Midbrain (tissue), 1 donor: ENCODE measurements at places on chromosomes 5 and 9.

GRCh38 chr5:67639313-67639712, 442.7 kb upstream of the CD180 start:
- no peak for DNase-seq

GRCh38 chr5:126189862-126190261, 233.3 kb upstream of the GRAMD2B start:
- no peak for DNase-seq

DNA sequence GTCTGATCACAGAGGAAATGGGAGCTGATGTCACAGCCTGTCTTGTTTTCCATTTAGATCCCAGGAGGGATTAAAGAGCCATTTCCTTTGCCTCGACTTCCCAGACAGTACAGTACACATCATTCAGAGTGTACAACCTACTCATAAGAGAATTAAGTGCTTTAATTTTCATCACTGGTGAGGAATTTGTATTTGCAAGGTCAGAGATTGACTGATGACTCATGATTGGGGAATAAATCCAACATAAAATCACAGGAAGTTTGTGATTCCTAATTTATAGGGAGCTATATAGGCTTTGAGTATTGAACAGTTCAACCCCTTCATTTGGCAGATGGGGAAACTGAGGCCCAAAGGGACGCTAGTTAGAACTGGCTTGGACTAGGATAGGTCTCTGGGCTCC, 4.1 kb upstream of the TOMM5 start:
- no peak for DNase-seq

- DNase-seq: no peak
Observed at GRCh38 chr5:67401172-67401571, 204.6 kb upstream of the CD180 start.

DNA sequence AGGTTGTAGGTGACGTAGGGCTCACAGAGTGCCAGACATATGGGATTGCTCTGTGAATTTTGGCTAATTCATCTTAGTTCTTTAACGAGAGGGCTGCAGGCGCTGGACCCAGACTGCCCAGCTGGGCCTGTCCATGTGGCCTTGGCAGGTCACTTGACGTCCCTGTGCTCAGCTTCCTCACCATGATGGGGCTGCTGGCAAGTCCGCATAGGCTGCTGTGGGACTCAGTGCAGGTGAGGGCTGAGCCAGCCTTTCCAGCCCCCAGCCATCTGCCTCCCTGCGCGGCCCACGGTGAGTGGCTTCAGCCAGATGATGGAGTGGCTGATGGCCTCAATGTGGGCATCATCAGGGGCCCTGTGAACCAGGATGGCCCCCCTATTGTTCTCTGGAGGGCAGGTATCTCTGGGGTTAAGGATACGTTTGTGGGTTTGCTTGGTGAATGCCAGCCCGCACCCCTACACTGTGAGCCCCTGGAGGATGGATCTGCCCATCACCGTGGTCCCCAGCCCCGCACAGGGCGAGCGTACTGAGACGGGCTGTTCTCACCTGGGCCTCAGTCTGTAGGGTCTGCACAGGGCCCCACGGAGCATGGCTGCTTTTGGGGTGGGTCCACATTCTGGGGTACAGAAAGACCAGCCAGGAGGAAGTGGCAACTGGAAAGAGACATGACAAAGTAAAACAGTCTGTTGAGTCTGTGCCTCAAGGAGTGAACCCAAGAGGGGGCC, 3.7 kb downstream of the CARD19 start:
- DNase-seq: no peak
